ENCODE measurements at places on chromosomes 3 and 15.
A peak's percentile ranks its signal among the peaks of the same experiment; 100 is the strongest.

- DNase-seq, result no peak
These were observed 5.6 kb upstream of the MUC20 start for GRCh38 chr3:195715134-195715533.

GRCh38 chr15:88472225-88472624, 4.7 kb downstream of the MRPS11 start:
- DNase-seq, result no peak

- no peak for DNase-seq
These were observed 101.2 kb downstream of the SCN11A start for GRCh38 chr3:38950581-38950980.

DNA sequence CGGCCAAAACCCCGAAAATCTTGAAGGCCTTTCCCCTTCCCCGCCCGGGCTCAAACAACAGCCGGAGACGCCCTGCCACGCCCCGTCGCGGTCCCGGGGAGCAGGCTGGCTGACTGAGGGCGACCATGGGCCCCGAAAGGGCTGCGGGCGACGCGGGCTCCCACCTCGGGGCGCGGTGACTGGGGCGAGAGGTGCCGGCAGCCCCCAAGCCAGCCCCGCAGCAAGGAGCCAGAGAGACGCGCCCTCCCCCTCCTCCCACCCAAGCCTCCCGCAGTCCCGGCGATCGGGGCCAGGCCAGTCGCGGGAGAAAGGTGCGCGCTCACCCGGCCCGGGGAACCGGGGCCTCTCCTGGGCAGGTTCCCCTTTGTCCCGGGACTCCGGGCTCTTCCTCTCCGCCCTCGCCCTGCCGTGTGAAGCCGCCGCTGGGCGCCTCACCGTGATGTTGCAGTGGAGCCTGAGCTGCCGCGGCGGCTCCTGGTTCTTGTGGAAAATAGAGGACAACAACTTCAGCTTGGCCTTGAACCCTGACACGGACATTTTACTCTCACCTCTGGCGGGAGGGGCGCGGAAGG, 30.6 kb upstream of the ZSCAN2 start:
- DNase-seq, result peak; percentile 43

GRCh38 chr3:130658678-130659077, 88.0 kb downstream of the PIK3R4 start:
- peak; percentile 56 for DNase-seq

DNA sequence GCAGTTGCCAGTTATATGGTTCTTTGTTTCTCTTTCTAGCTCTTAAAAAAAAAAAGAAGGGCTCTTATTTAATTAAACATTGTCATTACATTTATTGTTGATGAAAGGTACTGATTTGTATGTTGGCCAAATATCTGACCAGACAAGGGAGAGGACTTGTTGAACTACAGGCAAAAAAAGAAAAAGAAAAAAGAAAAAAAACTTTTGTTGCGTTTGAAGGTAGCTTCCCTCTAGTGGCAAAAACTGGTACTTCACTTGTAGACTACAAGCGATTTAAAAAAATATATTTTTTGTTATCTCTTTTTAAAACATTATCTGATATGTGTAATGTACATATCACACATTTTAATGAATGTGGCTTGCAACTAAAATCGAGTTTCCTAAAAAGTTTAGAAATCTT, 280.6 kb downstream of the ROBO2 start:
- DNase-seq, result peak; percentile 43

DNA sequence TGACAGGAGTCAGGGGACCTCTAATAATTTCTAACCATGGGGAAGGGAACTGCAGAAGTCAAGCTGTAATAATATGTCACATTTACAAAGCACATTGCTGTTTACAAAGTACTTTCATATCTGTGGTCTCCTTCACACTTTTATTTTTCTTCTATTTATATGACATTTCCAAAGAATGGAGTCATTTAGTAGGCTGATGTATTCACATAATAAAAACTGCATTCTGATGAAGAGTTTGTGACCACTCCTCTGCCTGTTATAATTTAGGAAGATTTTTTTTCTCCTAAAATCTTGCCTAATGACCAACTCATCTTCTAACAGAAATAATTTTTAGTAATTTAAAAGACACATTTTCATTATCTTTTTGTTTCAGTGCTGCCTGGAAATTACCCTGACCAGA, 272.2 kb upstream of the VEPH1 start:
- no peak for DNase-seq

DNA sequence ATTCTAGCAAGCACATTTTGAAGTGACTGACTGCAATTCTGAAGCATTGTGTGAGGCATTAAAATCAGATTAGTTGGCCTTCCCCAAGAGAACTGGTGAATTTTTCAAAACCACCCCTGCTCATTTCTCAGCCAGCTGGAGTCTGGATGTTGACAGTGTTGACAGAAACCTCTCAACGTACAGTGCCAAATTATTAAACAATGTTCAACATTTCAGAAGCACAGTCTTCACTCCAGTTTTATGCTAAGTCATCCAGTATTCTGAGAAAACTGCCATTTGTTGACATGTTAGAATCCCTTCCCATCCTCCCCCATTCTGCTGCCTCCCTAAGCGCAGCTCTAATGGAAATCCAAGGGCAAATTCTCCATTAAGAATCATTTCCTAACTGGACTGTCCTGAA, 369.3 kb upstream of the TRIM42 start:
- no peak for DNase-seq

- no peak for DNase-seq
These were observed 60.4 kb downstream of the TFG start for GRCh38 chr3:100769693-100770092.

- peak; percentile 35 for DNase-seq
These were observed 118.6 kb downstream of the ANO10 start for GRCh38 chr3:43503067-43503728.

GRCh38 chr3:126419151-126419703, 24.5 kb downstream of the CFAP100 start:
- DNase-seq, result no peak

DNA sequence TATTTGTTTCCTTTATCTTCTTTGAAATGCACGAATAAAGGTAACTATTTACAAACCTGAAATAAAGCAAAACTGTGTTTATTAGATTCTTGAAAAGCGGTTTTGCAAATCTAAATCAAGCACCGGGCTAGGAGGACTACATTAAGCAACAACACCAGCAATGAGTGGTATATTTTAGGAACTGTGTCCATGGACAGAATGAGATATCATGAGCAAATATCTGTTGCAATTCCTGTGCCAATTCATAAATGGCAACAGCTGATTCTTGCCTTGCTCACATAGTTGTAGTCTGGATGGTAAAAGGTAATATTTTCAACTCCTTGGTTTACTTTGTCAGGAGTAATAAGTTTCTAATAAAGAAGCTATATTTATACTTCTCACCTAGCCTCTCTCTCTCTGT, 403.3 kb downstream of the LPP start:
- DNase-seq, result no peak

GRCh38 chr3:127237835-127238234, 44.9 kb downstream of the PRR23E start:
- DNase-seq, result no peak

GRCh38 chr3:140250945-140251344, 316.0 kb downstream of the CLSTN2 start:
- no peak for DNase-seq

DNA sequence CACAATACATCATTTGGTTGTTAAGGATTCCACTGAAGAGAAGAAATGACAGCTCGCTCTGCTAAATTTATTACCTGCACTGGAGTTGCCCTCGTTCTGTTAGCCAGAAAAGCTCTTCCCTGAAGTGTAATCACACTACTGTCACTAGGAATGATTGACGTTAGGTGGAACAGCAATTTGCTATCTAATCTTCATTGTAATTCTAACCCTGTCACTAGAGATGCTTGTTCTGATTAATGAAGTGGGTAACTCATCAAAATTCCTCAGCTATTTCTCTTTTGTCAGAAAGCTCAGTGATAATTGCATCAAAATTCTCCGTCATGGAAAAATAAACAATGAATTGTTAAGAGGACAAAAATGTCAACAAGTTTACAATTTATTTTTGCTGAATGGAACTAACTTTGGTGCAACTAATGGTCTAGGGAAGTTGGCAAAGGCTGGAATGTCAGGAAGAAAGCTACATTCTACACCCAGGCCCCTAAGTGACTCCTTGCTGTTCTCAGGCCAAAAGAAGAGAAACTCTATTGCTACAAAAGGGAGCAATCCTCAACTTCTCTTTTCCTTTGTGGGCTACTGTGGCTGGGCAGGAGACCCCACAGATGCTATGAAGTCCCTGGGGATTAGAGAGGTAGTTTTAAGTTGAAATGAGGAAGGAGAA, 34.1 kb downstream of the CCDC191 start:
- DNase-seq, result no peak

GRCh38 chr15:33988384-33988783, 20.1 kb downstream of the CHRM5 start:
- DNase-seq, result peak; percentile 53
